COLO829 (cell line): ENCODE measurements at places on chromosomes 11 and 22.

DNA sequence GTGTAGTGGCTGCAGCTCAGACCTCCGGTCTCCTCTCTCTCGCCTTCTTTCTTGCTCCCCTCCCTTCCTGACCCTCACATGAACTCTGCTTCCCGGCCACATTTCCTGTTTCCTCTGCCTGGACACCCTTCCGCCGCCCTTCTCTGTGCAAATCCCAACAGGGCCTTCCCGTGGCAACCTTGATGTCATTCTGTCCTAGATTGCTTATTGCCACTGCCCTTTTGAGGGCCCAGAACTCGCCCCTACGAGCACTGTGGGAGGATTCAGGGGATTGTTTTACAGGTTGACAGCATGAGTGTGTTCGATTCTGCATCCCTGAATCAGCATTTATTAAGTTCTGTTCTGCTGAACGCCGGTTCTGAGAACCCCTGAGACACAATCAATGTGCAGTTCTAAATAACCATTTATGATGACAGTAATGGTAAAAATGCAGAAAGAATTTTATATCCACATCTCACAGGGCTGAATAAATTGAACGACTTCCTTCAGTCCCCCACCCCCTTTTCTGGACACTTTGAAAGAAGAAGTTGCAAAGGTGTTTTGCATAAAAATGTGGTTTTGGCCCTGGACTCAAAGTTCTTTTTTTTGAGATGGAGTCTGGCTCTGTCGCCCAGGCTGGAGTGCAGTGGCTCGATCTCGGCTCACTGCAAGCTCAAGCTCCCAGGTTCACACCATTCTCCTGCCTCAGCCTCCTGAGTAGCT, 6.4 kb downstream of the BATF2 start:
- no peak for DNase-seq

- DNase-seq = no peak
Measured at GRCh38 chr22:30855677-30856518, 112.7 kb downstream of the MORC2 start.

DNA sequence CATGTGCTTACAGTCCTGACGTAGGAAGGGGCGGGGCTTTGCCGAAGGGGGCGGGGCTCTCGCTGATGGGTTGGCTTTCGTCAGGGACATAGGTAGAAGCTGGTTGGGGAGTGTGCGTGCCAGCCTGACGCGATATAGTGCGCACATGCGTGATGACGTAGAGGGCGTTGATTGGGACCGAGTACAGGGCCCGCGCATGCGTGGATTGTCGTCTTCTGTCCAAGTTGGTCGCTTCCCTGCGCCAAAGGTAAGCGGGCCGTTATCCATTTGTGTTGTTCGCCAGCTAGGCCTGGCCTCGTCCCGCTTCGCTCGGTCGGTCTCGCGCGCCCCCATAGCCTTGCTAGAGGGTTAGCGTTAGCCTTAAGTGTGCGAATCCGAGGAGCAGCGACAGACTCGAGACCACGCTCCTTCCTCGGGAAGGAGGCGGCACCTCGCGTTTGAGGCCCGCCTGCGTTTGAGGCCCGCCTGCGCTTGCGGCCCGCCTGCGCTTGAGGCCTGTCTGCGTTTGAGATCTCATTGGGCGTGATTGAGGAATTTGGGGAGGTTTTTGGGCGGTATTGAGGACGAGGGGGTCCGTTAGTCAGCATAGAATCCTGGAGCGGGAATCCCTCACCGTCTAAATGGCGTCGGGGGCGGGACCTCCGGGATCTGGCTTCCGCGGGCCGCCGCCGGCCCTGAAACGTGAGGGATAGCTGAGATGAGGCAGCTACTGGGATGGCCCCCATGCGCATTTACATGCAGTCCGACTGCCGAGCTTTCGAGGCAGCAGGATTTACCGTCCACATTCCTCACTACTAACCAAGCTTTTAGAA, at the start of gene XRCC6:
XRCC6 (plus strand) TSS at position 197 of the 812 bp plus-strand sequence. CDS start 710 bp downstream, outside the sequence.
- DNase-seq = peak; percentile 100

- no peak for DNase-seq
Measured at GRCh38 chr22:27719535-27720227, 81.9 kb downstream of the MN1 start.

- DNase-seq = no peak
Measured at GRCh38 chr22:46430961-46431838, 95.7 kb downstream of the TRMU start.

- no peak for DNase-seq
Measured at GRCh38 chr11:72543849-72544542, 109.7 kb upstream of the CLPB start.

DNA sequence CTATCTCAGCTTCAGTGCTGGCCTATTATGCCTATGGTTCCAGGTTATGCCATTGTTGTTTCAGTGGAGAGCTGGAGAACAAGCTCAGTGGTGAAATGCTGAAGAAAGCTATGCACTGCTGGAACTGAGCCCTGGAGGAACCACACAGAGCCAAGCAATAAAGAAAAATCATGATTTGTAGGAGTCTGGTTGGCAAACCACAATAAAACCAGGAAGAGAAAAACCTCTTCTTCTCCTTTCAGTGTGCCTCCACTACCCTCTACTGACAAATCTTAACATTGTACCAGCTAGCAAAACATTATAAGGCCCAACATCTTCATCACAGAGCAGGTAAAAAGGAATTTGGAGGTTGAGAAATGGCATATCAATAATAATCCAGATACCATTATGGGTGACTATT, 5.3 kb downstream of the OR51F2 start:
- DNase-seq = no peak

- DNase-seq = no peak
Measured at GRCh38 chr11:96341211-96342013, 1.6 kb downstream of the MAML2 start.

- no peak for DNase-seq
Measured at GRCh38 chr11:10314199-10315072, 9.6 kb downstream of the ADM start.

DNA sequence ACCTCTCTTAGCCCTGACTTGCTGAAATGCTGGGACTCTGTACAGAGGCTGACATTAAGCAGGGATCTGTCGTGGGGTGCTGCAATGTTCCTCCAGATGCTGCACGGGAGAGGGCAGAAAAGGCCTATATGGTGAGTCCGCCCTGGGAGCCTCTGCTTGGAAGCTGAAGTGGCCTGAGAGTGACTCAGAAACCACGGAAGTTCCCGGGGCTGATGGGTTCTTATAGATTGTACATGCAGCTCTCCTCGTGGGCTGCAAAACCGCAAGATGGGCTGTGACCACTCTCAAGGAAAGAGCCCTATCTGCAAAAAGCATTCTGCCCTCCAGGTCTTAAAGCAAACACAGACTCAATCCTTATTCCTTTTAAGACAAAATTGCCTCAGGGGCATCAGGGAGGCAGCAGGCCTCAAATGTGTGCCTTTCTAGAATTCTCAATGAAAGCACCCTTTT, 5.8 kb upstream of the SLC43A3 start:
- DNase-seq = no peak

GRCh38 chr11:65473278-65473860, 25.5 kb upstream of the MALAT1 start:
- no peak for DNase-seq

- DNase-seq = peak; percentile 19
Measured at GRCh38 chr11:43853781-43854180, 26.9 kb upstream of the ALKBH3 start.

GRCh38 chr22:22576244-22576988, 17.4 kb upstream of the PRAME start:
- DNase-seq = peak; percentile 74

DNA sequence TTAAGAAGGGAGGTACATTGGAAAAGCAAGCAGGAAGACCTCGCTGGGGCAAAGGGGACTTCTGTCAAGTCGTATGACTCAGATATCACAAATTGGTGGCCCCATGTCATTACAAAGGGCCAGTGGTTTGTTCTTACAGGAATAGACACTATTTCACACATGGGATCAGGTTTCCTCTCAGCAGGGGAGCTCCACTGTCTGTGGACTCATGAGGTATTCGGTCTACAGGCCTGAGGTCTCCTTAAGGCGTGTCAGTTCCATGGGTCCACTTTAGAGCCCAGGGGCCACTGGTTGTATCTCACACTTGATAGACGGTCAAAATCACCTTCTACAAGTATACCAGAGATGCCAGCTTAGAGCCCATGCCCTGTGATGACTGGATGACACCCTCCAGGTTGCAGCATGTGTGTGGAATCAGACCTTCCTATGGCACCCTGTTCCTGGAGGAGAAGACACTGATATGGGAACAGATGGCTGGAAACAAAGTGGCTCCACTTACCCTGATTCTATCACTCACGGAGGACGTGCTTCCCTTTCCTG, 288.1 kb upstream of the B3GAT1 start:
- no peak for DNase-seq

DNA sequence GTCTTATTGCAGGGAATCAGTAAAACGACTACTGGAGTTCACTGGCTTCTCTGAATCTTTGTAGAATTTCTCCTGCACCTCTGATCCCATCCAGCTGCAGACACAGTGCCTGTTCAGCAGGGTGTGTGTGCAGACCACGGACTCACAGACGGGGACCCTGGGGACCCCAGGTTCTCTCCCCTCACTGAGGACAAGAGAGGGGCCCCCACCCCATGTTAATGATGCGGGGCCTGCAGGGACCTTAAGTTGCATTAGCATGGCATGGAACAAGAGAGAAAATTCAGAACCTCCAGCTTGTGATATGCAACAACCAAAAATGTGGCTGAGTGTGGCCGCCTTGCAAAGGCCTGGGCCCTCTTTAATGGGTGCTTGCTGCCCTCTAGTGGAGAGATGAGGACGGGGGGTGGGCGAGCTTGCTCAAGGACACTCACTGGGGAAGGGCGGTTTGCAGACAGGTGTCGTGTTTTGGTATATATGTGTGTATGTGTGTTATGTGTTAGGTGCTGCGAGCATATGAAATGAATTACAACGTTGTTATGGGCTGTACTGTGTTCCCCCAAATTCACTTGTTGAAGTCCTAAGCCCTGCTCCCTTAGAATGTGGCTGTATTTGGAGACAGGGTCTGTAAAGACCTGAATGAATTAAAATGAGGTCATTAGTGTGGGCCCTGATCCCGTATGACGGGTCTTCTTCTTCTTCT, 84.4 kb upstream of the SEPTIN5 start:
- peak; percentile 93 for DNase-seq

GRCh38 chr22:26053737-26054316, 115.4 kb upstream of the SEZ6L start:
- DNase-seq = no peak

DNA sequence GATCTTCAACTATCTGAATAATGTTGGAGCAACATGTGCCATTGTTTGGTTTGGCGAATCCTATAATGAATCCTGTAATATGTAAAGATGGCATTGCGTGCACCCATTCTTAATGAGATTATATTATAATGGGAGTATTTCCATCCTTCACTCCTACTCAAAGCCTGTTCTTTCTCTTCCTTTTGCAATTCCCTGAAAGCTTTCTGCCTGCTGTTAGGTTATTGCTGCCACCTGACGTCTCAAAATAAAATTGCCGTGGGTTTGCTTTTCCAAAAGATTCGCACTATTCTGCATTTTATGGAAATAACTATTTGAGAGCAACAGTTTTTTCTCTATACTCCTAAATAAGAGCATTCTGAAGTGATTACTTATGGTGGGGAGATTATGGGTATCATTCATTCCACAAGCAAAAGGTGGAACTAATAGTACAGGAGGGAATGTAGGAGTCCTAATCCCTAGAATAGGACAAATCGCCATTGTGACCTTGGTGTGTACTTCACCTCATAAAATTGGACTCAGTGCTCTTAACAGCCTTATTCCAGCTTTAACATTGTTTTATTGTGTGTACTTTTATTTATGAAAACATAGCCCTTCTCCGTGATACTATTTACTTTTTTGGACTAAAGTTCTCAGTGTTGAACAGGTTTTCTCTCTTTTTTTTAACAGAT, 69.6 kb upstream of the ALKBH3 start:
- no peak for DNase-seq

DNA sequence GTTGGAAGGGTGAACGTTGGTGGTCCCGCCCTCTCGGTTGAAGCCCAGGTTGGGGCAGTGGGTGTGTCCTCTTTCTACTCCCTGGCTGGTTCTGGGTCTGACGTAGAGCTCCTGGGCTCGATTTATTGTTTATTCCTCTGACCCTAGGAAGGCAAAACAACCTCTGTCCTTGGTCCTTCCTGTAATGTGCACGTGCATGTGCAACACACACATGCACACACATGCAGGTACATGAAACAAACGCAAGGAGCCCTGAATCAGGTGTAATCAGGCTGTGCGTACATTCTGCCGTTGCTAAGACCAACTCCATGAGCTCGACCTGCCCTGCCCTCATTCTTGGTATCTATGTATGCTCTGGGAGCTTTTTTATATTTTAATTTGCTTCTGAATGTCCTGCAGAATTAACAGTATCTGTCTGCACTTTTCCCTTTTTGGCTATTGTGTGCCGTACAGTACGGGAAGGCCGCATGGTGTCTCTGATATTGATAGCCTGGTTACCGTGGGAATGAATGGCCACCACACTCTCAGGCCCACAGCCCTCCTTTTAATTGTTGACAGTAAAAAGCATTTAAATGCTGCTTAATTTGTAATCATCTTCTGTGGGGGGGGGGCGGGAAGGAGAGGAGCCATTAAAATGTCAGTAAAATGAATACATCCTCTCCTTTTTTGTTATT, 66.0 kb upstream of the NNMT start:
- no peak for DNase-seq

- no peak for DNase-seq
Measured at GRCh38 chr11:56632329-56632728, 9.9 kb downstream of the OR5AP2 start.

DNA sequence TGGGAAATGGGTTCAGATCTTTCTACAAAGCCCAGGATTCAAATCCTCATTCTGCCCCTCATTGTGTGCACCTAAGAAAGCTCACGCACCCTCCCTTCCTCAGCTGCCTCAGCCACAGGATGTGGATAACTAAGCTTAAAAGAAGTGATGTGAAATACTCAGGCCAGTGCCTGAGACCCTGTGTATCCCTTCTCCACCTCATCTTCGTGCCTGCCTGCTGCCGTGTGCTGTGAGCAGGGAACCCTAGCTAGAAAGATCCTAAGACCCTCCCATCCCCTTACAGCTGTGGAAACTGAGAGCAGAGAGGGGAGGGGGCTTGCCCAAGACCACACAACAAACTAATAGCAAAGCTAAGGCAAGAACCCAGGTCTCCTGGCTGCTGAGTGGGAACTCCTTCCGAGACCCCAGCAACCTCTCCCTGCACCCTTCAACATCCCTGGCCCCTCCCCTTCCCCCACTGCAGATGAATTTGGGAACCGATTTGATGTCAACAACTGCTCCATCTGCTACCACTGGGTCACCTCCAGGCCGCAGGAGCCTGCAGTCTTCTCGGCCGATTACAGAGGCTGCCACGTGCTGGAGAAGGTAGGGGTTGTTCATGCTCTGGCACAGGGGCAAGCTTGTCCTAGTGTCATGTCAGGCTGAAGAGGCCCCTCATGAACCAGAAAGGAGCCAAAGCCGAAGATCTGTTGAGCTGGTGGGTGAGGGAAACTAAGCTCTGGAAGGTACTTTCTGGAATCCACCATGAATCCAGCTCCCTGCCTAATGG, 1.5 kb downstream of the ZP1 start:
- no peak for DNase-seq

- no peak for DNase-seq
Measured at GRCh38 chr11:69372589-69373250, 78.8 kb downstream of the MYEOV start.
